ENCODE measurements at places on chromosomes 7 and 10. TPM values are rescaled to one million over a fixed set of nuclear protein-coding genes. Genes with fewer than 3 reads are reported as not detected.

Gene CAV1
- 248 TPM for total RNA-seq

Gene TAS2R60
- total RNA-seq, result not detected

Gene TMEM236
- total RNA-seq, result 0.10 TPM

Gene CRHR2
- total RNA-seq, result 0.51 TPM

Gene VDAC2
- total RNA-seq, result 232 TPM

Gene GLCCI1
- total RNA-seq, result 20.5 TPM

Gene TLX1
- 1.3 TPM for total RNA-seq

Gene SLIT1
- total RNA-seq, result 0.72 TPM

Gene OR2A12
- total RNA-seq, result not detected

Gene RNF148
- 3.2 TPM for total RNA-seq

Gene CARD11
- total RNA-seq, result 1.4 TPM

DNA sequence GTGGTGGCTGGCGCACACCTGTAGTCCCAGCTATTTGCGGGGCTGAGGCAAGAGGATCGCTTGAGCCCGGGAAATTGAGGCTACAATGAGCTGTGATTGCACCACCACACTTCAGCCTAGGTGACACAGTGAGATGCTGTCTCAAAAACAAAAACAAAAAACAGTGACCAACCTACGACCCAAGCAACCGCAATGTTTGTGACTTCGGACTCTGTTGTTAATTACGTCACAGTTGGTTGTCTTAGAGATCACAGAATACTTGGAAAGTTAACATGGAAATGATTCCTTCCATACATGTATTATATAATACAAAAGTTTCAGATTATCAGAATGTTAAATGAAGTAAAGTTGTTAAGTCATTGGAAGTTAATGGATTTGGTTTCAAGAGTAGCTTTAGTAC is 106.2 kb downstream of the REEP3 start:
- DNase-seq, result peak; percentile 12

- DNase-seq, result no peak
These were observed 18.4 kb downstream of the FXYD4 start for GRCh38 chr10:43389867-43390266.

DNA sequence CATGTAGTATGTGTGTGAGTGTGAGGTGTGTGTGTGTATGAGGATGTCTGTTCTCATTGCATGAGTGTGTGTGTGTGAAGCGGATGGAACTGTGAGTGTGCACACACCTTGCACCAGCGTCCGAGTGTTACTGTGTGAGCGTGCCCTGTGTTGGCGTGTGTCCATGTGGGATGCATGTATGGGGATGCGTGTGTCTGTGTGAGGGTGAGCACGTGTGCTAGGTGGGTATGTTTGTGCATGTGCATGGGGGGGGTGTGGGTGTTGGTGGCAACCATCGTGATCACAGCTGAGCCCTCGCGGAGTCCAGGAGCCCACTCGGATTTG is 6.4 kb downstream of the KNDC1 start:
- DNase-seq, result no peak

- no peak for DNase-seq
These were observed 146.8 kb downstream of the OTUD1 start for GRCh38 chr10:23585666-23586065.

DNA sequence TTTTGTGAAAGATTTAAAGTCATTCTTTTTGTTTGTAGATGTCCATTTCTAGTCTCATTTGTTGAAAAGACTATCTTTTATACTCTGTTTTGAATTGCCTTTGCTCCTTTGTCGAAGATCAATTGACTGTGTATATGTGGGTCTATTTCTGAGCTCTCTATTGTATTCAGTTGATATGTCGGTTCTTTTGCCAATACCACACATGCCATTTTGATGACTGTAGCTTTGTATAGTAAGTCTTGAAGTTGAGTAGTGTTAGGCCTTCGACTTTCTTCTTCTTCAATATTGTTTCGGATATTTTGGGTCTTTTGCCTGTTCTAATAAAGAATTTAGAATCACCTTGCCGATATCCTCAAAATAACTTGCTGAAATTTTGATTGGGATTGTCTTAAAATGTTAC is 104.5 kb downstream of the CCSER2 start:
- no peak for DNase-seq

GRCh38 chr7:139035586-139036353 is at the start of gene ZC3HAV1L:
TSS of gene ZC3HAV1L (minus strand) at chr7:139036042. CDS start at chr7:139036017, 25 bp downstream.
- DNase-seq, result peak; percentile 93

DNA sequence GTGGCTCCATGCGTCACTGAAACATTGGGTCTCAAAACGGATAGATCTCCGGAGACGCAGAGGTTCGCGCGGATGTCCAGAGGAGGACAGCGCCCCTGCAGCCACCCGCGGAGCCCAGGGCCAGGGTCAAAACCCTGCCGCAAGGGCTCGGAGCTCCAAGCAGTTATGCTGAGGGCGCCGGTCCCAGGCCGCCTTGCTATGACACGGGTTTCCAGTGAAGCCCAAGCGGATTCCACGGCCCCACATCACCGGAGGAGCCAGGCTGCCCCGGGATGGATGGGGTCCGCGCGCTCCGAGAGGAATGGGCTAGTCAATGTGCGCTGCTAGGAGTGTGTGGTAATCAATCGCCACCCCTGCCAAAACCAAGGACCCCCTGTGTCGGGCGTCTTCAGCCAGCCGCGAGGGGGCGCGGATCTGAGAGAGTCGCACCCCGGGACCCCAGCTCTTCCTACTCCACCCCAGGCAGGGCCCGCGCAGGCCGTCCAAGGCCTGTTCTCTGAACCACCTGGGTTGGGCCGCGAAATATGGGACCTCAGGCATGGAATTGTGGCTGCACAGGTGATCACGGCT is 5.6 kb upstream of the EMX2 start:
- no peak for DNase-seq

- DNase-seq, result peak; percentile 72
These were observed 421.4 kb downstream of the SDK1 start for GRCh38 chr7:3722396-3722922.

- DNase-seq, result no peak
These were observed 17.4 kb downstream of the KLHL7 start for GRCh38 chr7:23123007-23123406.

- DNase-seq, result no peak
These were observed 45.0 kb upstream of the PRR15 start for GRCh38 chr7:29518616-29519015.

GRCh38 chr10:633279-634245 is 55.9 kb downstream of the DIP2C start:
- DNase-seq, result peak; percentile 53

DNA sequence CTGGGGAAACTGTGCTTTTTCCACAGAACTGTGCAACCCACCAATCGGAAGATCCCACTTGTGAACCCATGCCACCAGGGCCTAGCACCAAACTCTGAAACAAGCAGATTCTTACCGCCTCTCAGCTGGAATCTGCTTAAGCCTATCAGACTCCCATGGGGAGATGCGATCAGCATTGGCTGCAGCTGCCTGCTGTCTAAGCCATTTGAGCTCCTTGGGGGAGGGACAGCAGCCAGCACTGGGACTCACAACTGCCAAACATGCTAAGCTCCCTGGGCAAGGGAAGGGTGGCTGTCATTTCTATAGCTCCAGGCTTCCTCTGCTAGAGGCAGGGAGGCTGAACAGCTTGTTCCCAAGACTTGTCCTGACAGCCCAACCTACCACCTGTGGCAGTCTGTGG is 283.8 kb downstream of the CDK14 start:
- DNase-seq, result peak; percentile 51

DNA sequence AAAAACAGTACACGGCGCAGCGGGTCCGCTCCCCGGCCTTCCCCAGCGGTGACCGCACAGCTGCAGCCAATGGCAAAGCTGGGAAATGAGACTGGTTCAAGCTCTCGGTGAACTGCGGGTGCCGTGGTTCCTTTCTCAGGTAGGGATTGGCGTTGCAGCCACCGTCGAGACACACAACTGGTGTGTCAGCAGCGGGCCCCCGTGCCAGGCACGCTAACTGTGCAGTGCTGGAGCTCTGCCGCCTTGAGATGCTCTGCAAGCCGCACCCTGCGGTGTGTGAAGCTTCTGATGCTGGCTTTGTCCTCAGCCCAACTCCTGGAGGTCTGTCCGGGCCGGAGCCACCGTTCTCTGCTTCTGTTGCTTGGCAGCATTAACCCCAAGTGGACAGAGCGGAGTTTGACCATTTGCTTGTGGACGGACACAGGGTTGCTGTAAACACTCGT is 20.6 kb upstream of the NKX6-2 start:
- DNase-seq, result no peak

- DNase-seq, result no peak
These were observed 21.4 kb downstream of the DPCD start for GRCh38 chr10:101609481-101609880.

- DNase-seq, result peak; percentile 85
These were observed at the start of gene SMURF1 for GRCh38 chr7:99143853-99144672. TSS of gene SMURF1 (minus strand) at chr7:99144108. CDS start at chr7:99143780, 328 bp downstream.

DNA sequence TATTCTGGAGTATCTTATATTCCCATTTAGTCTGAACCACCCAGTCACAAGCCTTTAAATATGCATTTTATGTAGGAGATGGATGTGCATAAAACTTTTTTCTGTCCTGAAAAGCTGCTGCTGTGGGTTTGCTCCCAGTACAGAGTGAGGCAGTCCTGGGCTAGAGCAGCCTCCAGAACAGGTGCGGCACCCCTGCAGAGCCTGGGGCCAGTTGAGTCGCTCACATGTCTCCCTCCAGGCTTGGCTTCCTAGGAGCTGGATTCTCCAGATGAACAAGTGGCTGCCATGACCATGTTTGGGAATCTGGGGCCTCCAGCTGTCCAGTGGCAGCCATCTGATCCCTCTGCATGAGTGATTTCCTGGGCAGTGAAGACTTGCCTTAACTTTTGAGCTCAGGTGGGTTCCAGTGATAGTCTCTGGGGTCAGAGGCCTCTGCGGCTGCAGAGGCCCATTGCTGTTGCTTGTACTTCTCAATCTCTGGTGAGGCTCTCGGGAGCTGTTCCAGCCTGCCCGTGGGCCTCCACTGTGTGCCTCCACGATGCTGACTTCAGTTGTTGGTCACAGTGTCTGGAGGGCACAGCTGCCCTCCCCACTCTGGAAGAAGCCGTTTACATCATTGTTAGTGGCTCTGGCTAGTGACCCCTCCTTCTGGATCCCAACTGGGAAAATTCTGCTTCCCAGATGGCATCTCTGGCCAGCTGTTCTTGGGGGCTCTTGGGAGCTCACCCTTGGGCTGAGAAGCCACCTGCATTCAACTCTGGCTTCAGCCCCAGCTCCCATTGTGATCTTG is 120.4 kb downstream of the EMX2 start:
- peak; percentile 51 for DNase-seq

- no peak for DNase-seq
These were observed 46.2 kb upstream of the COMTD1 start for GRCh38 chr10:75281974-75282373.

DNA sequence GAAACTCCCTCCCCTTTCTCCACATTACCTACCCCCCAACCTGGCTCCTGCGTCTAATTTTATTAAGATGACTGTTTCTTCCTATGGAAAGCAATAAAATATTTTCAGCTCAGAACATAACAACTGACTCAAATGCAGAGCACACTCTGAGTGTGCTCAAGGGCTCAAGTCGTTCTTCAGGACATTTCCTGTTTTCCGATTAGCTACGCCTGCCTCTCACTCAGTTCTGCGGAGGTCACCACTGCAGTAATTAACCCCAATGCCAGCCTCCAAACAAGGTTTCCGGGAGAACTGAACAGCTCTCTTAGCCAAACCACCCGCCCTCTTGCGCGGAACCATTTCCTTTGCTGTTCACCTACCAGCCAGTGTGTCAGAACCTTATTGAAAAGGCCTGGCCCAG is 19.3 kb downstream of the MYOF start:
- DNase-seq, result no peak

- peak; percentile 43 for DNase-seq
These were observed 448 bp upstream of the PTER start for GRCh38 chr10:16436367-16436757.

- DNase-seq, result peak; percentile 24
These were observed 967 bp downstream of the ADARB2 start for GRCh38 chr10:1736144-1736971.

DNA sequence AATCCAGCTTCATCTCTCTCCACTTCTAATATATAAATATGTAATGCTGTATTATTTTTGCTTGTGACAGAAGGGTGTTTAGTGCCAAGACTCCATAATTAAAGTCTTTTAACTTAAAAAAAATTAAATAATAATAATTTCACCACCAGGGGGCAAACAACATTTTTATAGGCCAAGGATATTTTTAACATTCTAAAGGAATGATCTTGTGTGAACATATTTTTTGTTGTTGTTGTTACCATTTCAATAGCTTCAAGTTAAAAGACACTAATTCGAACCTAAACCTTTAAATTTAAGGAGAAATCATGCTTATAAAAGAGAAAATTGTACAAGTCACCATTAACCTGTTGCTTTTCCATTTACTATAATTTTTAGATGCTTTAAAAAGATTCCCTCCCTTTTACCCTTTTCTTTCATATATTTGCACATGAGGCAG is 7.5 kb upstream of the DNAJC1 start:
- DNase-seq, result peak; percentile 63

GRCh38 chr10:11871466-11871865 is 48.3 kb downstream of the PROSER2 start:
- DNase-seq, result peak; percentile 40

DNA sequence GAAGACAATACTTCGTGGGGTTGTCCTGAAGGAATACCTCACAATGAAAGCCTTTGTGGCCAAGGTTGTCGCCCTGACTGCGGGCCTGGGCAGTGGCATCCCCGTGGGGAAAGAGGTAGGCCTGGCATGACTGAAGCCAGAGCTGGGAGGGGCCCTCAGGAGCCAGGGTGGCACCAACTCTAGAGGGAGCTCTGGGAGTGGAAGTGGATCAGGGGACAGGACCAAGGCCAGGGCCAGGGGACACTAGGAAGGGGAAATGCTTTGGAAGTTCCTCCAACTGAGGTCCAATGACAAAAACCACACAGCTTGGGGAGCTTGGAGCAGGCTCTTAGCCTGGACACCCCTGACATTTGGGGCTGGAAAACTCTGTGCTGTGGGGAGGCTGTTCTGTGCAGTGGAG is 5.8 kb downstream of the CLCN1 start:
- no peak for DNase-seq

DNA sequence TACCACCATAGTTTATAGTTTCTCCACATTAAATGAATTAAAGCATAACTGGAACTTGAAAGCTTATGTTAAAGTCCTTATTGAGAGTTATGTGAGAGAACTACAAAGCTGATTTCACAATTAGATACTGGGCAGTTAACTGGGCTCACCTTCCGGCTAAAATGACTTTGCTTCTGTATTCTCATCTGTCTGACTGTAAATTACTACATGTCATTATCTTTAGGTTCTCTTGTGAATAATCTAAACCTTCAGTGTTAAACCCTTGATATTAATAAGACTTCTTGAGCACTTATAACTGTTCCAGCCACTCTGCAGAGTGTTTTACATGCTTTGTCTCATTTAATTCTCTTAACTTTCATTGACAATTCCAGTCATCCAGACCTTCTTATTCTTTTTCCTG is 3.9 kb downstream of the KLHL7 start:
- DNase-seq, result no peak

GRCh38 chr10:109071539-109071938 is 851.8 kb downstream of the XPNPEP1 start:
- no peak for DNase-seq

- no peak for DNase-seq
These were observed 150.3 kb downstream of the HPSE2 start for GRCh38 chr10:99085358-99085757.
